ENCODE measurements at places on chromosomes 5 and 9.

- DNase-seq: no peak
Observed at GRCh38 chr5:40972434-40972833, 63.1 kb downstream of the C7 start.

DNA sequence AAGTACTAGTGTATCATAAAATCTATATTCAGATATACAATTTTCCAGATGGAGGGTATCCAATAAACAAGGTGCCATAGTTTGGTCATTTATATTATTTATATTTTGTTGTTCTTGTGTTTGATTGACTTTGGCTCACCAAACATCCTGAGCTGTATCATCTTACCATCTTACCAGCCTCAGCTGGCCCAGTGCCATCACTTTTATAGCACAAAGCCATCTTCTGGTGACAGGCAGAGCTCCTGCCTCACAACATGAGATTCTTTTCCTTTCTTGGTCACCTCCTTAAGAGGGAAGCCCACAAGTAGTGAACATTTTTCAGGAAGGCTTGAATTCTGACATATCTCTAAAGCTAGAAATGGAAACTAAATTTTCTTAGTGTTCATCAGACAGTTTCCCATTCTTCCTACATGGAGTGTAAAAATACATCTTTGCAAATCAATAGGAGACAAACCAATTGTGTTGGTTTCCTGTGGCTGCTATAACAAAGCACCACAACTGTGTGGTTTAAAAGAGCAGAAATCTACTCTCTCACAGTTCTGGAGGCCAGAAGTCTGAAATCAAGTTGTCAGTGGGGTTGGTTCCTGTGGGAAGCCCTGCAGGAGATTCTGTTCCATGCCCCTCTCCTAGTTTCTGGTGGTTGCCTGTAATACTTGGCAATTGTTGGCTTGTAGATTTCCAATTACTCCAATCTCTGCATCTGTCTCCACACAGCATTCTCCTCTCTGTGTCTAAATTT, 341.8 kb downstream of the MAN2A1 start:
- no peak for DNase-seq

GRCh38 chr5:11791792-11792191, 112.5 kb downstream of the CTNND2 start:
- no peak for DNase-seq

DNA sequence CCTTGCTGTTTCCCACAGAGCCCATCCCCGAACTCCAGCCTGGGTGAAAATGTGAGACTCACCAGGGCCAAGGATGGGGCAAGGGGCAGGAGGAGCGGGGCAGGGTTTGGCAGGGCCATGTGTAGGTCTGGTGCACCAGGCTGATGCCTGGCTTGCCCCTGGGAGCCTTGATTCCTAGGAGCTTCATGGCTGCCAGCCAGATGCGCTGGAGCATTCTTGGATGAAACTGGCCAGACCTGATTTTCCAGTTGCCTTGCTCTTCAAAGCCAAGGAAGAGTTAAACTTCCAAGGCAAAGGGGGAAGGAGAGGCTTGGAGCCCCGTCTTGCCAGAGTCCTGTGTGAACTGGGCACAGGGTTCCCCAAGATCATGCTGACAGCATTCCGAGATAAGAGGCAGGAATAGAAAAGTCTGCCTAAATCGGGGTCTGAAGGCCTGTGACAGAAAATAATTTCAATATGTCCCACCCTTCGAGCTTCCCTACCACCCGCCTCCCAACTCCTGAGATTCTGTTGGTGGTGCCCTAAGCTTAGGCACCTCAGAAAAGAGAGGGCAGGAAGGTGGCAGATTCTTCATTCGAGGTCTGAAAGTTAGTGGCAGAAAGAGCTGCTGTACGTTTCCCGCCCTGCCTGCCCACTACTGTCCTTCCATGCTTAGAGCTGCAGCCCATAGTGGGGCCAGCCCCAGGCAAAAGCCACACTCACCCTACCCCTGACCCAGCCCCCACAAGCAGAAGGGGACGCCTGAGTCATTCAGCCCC, 20.4 kb downstream of the FAT2 start:
- no peak for DNase-seq

GRCh38 chr9:107218829-107219485, 64.1 kb upstream of the RAD23B start:
- no peak for DNase-seq

- no peak for DNase-seq
Observed at GRCh38 chr9:35179347-35180280, 17.8 kb downstream of the UNC13B start.

- no peak for DNase-seq
Observed at GRCh38 chr5:82624062-82624461, 345.9 kb upstream of the RPS23 start.

- DNase-seq: no peak
Observed at GRCh38 chr9:22005702-22006606, 3.2 kb downstream of the CDKN2B start.

DNA sequence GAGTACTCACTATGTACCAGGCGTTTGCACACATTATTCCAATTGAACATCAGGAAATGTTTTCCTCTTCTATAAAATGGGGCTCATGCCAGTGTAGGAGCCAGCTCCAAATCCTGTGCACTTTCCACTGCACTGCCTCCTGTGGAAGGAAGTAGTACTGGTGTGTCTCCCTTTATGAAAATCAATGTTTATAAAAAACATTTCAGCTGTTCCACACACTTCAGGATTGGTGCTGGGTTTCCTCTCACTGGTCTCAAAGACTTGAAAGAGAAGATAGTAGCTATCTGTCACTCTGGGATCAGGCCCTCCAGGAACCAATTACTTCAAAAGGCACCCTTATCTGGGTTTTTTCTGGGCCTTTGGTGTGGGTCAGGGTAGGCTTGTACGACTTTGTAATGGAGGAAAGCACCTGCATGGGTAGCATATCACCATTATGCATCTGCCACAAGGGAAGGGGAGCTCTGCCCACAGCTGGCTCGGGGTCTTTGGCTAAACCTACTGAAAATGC, 32.5 kb downstream of the RAB14 start:
- DNase-seq: no peak

DNA sequence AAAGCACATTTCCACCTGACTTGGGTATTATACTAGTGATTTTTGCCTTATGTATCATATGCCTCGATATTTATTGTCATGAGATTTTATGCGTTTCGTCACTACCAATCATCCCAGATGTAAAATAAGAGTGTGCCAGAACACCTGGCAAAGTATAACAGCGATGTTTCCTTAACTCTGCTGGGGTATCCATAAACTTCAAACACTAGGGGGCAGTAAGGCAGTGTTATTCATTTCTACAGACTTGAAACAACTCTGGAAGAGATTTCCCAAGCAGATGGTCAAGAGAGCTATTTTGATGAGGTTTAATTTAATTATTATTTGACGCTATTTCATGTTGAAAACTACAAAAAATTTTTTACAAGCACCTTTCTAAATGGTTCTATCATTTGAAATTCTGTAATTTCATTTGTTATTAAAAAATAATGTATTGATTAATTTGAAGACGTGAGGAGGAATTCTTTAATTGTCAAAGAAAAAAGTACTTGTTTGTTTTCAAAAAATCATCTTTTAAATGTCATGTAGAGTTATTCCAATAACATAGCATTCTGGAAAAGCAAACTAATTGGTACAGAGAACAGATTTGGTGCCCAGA, 388.5 kb upstream of the CTNND2 start:
- DNase-seq: no peak

GRCh38 chr5:66991746-66992145, 204.9 kb downstream of the CD180 start:
- DNase-seq: no peak

- no peak for DNase-seq
Observed at GRCh38 chr9:96008502-96009222, 133.2 kb downstream of the ERCC6L2 start.

DNA sequence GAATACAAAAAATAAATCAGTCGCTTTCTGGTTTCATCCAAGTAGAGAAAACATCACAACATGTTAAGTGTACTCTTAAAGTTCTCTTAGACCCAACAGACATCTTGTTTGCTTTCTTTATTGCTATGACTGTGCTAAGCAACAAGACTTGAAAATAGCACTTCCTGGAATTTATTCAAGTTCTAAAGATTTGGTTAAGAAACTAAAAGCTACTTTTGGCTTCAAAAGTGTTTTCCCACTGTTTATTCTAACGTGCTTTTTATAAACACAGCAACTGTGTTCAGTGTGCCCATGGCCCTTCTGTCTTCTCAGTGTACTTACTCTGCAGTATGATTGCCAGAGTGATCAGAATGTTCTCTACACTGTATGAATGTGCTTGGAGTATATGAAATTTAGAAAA, 109.8 kb downstream of the GIN1 start:
- DNase-seq: no peak

Measured in activated T-cell treated with anti-CD3 and anti-CD28 coated beads for 48 hours (primary cell).